AG20443 (cell line): ENCODE measurements at places on chromosomes 4 and X.

DNA sequence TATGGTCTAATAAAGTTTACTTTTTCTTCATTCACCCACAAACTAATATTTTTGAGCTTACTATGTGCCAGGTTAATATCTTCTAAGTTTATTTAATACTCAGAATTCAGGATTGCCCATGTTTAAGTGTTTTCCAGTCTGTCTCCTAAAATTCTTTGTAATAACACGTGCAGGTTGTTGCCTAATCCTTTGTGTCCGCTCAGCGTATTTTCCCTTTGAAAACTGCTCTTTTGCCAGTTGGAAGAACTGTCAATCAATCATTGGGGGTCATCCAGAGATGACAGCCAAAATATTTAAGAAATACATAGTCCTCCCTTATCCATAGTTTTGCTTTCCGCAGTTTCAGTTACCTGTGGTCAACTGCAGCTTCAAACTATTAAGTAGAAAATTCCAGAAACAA is 63.4 kb downstream of the LNX1 start:
- DNase-seq: no peak

DNA sequence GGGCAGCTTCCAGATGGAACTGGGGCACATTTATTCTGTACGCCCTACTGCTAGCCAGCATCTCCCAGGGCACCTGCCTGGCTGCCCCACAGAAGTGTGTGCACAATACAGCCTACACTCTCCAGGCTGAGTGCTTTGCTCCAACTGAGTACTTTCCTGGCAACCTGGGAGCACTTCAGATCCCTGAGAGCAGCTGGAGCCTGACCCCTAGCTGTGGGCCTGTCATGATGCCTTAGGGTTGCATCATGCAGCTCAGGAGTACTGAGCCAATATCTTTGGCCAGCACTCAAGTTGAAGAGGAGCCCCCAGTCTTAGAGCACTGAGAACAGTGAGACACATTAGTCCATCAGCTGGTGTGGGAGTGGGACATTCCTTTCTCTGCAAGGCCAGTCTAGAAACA is 321.9 kb downstream of the CFAP47 start:
- no peak for DNase-seq

GRCh38 chr4:21733894-21734630 is 214.5 kb downstream of the KCNIP4 start:
- no peak for DNase-seq

DNA sequence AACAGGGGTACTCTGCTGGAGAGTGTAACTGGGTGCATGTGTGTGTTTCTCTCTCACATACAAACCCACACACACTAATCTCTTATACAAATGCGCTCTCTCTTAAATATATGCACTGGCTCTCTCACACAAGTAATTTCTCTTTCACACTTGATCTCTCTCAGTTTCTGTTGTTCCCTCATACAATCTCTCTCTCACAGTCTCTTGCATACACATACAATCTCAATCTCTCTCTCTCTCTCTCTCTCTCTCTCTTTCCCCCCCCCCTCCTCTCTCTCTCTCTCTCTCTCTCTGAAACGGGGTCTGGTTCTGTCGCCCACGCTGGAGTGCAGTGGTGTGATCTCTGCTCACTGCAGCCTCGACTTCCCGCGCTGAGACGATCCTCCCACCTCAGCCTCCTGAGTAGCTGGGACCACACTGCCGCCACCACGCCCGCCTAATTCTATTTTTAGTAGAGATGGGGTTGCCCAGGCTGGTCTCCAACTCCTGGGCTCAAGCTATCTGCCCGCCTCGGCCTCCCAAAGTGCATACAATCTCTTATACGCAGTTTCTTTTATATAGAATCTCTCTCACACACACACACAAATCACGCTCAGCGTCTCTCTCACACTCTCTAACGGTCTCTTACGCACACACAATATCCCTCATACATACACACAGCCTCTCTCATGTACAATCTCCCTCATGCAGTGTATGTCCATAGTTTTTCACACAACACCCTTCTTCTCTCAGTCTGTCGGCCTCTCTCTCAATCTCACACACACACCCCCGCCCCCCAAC is 518 bp upstream of the FAM241A start:
- DNase-seq: no peak

GRCh38 chrX:9749146-9749692 is 16.4 kb downstream of the GPR143 start:
- DNase-seq: no peak

GRCh38 chrX:16796298-16796697 is 10.0 kb downstream of the TXLNG start:
- DNase-seq: no peak

DNA sequence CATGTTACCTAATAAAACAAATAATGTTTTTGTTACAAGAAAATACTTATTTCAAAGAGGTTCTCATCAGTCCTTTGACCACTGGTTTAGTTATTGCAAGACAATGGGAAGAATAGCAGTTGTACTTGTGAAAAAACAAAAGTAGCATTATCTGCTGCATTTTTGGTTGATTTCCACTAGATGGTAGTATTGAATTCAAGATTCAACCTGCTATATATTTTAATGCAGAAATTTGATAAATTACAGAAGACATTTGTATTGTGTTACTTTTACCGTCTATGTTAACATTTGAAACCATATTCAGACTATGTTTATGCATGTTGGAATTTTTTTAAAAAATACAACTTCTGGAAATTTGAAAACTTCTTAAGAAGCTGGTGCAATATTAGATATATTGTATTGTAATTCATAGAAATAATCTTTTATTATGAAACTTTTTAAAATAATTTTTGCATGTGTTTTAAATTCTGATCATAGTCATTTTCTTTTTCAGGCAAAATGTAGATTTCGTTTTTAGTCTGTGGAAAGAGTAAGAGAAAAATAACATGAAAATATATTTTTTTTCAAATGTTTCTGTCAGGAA is 56.4 kb downstream of the SPCS3 start:
- DNase-seq: peak; percentile 27

GRCh38 chrX:149274516-149275105 is 230.5 kb downstream of the IDS start:
- peak; percentile 47 for DNase-seq
